Right renal cortex interstitium (tissue), 3 donors: ENCODE measurements at places on chromosomes 3 and 15. TPM values are rescaled to one million over a fixed set of nuclear protein-coding genes. Genes with fewer than 3 reads are reported as not detected.

SRGAP3 gene
- 13.3 TPM for polyA plus RNA-seq

PIGB gene
- polyA plus RNA-seq = 17.6 TPM

ZNF774 gene
- polyA plus RNA-seq = 3.2 TPM

RHCG gene
- 3.8 TPM for polyA plus RNA-seq

LRIG1 gene
- polyA plus RNA-seq = 26.1 TPM

HYAL1 gene
- polyA plus RNA-seq = 7.1 TPM

SPPL2A gene
- 132 TPM for polyA plus RNA-seq

DNA sequence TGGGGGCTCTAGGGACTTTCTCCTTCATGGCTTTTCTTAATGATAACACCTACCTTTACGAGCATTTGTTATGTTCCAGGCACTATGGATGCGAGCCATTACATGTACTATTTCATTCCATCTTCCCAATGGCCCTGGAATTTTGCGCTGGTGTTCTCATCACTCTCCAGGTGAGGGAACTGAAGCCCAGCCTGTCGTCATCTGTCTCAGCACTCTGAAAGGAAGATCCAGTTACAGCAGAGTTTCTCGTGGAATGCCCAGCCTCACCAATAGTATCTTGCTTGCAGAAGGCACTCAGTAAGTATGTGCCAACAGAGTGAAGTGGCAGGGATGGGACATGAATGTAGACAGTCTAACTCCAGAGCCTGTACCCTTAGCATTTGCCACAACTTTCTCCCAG is 56.8 kb downstream of the NOX5 start:
- no peak for DNase-seq

GRCh38 chr3:64417816-64418215 is 192.6 kb upstream of the PRICKLE2 start:
- no peak for DNase-seq

- no peak for DNase-seq
Observed at GRCh38 chr15:90609242-90610180, 79.8 kb downstream of the CRTC3 start.

DNA sequence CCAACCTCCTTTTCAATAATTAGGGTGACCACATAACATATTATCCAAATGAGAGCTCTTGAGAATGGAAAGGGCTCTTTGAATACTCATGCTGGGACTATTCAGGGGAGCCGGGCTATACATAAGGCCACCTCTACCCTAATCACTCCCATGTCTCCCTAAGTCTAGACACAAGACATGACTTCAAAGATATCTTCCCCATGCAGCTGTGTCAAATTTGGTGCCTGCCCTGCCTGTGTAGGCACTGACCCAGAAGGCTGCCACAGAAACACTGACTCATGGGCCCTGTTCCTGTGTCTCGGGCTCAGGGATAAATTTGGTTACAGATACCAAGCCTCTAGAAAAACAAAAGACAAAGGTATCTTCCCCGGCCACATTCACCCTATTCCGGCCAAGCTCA is 70.3 kb downstream of the MYLK start:
- DNase-seq = no peak

- DNase-seq = no peak
Observed at GRCh38 chr15:63502137-63502766, 2.1 kb upstream of the USP3 start.

GRCh38 chr15:72437650-72438316 is 36.3 kb upstream of the ARIH1 start:
- no peak for DNase-seq

DNA sequence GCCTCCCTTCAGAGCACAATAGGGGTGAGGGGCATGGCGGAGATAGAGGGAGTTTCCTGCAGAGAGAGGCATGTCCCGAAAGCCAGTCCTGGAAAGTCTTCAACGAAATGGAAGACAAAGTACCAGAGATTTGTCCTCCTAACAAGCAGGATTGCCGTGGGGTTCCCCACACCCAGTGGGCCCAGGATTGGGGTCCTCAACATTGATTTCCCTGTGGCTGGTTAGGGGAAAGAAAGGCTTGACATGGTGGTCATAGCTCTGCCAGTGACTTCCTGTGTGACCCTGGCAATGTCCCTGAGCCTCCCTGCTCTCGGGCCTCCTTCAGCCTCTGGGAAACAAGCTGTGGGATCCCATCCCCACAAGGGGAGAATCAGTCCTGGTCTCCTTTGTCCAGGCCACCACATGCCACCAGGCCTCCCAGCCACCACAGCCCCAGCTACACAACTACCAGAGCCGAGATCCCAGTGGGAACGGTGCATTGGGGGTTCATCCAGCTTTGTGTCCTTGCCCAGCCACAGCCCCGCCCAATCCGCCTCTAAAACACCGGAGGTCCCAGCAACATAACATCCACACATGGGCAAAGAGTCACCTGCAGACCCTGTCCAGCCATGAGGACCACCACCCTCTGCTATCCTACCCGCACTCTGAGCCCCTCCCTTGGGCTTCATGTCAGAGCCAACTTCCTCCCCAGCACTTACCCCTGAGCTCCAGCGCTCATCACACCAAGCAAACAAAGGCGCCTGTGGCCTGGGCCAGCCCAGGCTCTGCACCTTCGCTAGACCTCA is 63.0 kb downstream of the ADAMTS17 start:
- DNase-seq = no peak

DNA sequence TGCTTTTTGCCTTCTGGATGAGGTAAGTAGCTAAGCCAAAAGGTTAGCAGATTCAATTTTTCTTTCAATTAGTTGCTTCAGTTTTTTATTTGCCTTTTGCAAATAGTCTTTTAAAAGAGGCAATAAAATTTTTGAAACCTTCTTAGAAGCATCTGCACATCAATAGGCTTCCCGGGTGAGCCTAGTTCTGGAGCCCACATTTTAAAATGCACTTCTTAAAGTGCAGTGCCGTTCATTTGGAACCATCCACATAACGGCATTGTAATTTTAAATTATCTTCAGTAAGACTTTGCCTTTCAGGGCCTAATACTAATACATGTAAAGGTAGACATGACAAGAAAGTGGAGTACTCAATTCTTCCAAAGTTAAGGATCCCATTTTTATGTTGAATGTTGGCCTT is 269.2 kb downstream of the THSD4 start:
- no peak for DNase-seq

DNA sequence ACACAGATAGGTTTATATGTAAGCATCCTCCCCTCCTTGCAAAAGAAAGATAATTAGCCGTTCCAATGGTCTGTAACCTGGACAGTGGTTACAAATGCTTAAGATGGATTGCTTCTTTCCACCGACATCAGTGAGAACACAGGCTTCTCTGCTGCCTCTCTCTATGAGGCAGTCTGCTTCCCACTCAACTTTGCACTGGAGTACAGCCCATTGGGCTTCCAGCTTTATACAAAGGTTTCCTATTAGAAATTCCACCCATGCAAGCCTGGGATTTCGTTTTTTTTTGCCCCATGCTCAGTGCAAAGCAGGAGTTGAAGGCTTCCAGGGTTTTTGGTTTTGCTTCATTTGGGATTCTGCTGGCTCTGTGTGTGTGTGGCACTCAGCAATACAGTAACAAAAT is 47.3 kb upstream of the C3orf22 start:
- no peak for DNase-seq

GRCh38 chr15:70344666-70345065 is 246.9 kb upstream of the TLE3 start:
- DNase-seq = no peak

GRCh38 chr3:109803274-109803673 is 465.9 kb upstream of the DPPA4 start:
- no peak for DNase-seq

- no peak for DNase-seq
Observed at GRCh38 chr3:156431334-156432124, 123.4 kb downstream of the SSR3 start.

- DNase-seq = no peak
Observed at GRCh38 chr3:45988804-45989203, 6.8 kb downstream of the FYCO1 start.

GRCh38 chr3:41208507-41209220 is 9.4 kb downstream of the CTNNB1 start:
- DNase-seq = no peak

DNA sequence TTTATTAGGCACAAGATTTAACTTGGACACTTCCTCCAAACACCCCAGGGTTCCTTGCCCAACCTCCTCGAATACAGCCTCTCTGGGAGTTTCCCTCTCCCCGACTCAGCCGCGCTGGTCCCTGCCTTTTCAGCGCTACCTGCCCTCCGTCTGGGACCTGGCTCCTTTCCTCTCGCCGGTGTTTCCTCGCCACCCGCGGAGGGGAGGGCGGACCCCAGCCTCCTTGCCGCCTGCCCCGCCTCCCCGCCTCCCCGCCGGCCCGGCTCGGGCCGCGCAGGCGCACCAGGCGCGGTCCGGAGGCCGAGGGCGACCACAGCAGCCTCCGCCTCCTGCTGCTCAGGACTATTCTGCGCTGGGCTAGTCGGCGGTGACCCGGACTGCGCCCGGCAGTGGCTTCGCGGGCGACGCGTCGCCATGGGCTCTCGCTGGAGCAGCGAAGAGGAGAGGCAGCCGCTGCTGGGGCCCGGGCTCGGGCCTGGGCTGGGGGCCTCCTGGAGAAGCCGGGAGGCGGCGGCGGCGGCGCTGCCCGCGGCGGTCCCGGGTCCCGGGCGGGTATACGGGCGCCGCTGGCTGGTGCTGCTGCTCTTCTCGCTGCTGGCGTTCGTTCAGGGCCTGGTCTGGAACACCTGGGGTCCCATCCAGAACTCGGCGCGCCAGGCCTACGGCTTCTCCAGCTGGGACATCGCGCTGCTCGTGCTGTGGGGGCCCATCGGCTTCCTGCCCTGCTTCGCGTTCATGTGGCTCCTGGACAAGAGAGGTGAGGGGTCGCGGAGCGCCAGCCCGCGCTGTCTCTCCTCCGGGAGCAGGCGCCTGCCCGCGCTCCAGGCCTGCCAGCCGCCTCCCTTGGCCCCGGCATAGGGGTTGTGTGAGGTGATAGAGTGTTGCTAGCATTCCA is at the start of gene SLC49A4:
TSS of gene SLC49A4 (plus strand) at position 291 of the 895 bp plus-strand sequence. CDS start at position 415, 124 bp downstream.
- DNase-seq = peak; percentile 67

GRCh38 chr15:88900309-88900981 is 5.1 kb upstream of the HAPLN3 start:
- no peak for DNase-seq
